ENCODE measurements at places on chromosomes 7 and 10.

- no peak for DNase-seq
These were observed 346.4 kb downstream of the THSD7A start for GRCh38 chr7:11485636-11486035.

- DNase-seq: no peak
These were observed 413.4 kb upstream of the MKI67 start for GRCh38 chr10:128539510-128540127.

DNA sequence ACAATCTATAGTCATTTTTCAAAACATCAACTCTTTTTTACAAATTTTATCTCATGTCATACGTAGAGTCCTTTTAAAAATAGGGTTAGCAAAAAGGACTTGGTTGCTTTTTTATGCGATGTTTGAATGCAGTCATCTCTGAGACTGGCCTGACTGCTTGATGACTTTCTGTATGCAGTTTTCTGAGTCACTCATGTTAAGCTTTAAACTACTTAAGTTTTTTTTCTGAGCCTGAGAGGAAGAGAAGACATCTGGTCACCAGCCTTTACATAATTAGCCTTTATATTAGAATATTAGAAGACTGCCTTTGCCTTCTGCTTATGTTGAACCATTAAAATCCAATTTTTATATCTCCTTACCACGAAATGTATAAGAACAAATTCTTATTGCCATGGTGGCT lies 834.4 kb upstream of the MBL2 start:
- DNase-seq: no peak

GRCh38 chr7:158134824-158135223 lies 452.8 kb downstream of the PTPRN2 start:
- no peak for DNase-seq

DNA sequence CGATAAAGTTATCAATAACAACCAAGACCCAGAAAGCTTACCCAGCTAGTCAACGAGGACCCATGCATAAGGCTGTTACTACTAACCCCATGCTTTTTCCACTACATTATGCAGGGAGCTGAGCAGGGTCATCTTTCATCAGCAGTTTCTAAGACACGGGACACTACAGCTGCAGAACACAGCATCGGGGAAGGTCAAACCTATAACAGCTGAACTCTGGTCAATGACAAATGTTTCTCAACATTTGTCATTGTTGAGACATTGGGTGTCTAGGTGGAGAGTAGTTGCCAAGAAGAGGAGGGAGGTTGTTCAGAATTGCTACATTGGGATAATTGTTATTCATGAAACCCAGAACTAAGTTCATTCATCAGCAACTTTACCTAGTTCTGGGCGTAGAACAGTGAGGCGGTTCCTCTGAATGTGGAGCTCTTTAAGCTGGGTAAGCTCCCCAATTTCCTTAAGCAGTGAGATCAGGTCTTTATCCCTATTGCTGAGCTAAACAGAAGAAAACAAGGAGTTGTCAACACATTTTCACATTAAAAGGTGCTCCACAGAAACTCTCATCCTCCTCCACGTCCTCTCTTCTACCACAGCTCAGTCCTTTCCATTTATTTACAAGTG lies 105.6 kb downstream of the ZNF22 start:
- DNase-seq: no peak

DNA sequence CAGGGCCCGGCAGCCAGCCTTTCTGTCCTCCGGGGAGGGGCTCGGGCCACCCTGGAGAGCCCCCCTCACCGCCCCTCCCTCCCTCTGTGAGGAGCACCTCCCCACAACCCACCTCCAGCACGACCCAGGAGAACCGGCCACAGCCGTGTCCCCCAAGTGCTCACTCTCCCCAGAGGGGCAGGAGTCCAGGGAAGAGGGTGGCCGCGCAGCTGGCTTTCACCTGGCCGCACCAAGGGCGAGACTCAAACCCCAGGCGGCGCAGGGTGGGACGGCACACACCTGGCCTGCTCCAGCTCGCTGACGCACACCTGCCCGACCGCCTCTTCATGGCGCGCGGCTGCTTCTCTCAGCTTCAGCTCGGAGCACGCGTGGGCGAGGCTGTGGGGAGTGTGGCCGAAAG lies 73.4 kb downstream of the CFAP46 start:
- DNase-seq: no peak

DNA sequence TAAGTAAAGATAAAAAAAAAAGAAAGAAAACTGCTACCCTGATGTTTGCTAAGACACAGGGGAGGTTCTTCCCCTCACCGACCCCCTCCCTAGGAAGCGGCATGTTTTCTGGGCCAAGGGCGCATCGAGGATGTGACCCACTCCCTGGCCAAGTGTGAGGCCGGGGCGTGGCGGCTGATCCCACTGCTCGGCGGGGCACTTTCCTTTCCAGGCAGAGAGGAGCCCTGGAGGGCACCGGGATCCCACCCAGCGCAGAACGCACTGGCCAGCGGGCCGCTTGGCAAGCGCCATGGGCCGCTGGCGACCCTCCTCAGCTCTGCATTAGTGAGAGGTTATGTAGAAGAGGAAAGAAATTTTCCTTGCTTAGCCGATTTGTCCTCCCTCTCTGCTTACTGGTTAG lies 93.4 kb downstream of the ZNF736 start:
- DNase-seq: no peak

DNA sequence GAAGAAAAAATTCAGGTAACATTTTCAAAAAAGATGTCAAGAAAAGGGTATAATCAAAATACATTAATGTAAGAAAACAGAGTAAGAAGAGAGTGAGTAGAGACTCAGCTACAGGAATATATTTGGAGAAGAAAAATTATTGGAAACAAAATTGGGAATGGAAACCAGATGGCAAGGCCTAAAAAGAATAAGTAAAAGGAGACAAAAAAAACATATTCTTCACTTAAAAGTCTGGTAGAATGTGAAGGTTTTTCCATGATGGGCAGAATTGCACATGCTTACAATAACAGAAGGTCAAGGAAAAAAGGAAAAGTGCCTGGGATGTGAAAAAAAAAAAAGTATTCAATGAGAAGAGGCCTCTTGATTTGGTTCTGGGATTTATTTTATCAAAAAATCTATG lies 1061.8 kb upstream of the LRRTM3 start:
- no peak for DNase-seq

- DNase-seq: no peak
These were observed 688.5 kb downstream of the CNTNAP2 start for GRCh38 chr7:146805082-146805481.

- no peak for DNase-seq
These were observed 52.8 kb downstream of the NRF1 start for GRCh38 chr7:129664029-129665012.

- no peak for DNase-seq
These were observed 213.1 kb downstream of the ELFN1 start for GRCh38 chr7:1883031-1883761.
